Stimulated activated CD8-positive, alpha-beta memory T cell treated with anti-CD3 and anti-CD28 coated beads, Interleukin-7, amount 100 ng/mL, for 24 hours (primary cell): ENCODE measurements at places on chromosomes 5 and 9.

DNA sequence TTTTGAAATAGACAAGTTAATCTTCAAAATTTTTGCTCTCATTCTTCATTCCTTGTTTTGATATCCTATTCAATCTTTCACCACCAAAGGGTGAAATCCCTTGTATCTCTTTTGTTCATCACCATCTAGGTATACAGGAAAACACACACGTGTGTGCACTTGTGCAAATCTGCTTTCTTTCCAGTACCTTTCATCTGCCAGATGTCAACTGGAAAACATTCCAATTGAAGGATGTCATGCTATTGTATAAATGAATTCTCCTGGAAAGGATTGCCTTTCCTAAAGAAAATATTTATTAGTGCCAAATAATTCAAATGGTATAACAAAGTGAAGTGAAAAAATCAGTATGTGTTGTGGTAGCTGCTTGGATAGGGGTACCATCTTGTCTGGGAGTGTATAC is 123.7 kb downstream of the RANBP17 start:
- DNase-seq: no peak

DNA sequence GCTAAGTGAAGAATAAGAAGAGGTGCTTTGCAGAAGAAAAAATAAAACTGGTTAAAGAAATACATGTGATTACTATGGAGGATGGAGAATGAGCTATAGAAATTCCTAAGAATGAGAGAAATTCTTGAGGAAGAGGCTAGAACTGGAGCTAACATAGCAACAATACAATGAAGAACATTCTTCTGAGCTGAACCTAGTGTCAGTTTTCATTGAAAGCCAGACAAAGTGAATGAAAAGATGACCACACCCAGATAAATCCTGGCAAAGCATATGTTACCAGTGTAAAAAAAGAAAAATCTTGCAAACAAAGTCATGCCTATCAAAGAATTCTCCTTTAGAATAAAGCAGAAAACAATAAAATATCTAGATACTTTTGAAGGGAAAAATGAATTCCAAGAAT is 39.6 kb downstream of the SGCD start:
- DNase-seq: no peak

DNA sequence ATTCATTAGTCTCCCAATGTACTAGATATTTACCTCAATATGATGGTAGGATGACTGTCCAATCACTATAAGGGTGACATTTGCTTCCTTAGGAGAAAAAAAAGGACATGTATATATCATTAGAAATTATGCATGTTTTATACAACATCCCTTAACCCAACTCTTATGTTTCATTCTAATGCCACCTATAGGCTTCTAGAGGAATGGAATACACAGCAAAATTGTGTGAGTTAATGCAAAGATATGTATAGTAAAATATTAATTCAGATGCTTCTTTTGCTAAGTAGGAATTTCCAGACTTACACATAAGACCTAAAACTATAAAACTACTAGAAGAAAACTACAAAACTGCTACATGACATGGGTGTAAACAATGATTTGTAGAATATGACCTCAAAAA is 3.5 kb downstream of the PRXL2C start:
- DNase-seq: no peak

- no peak for DNase-seq
Observed at GRCh38 chr5:91129748-91130147, 253.4 kb downstream of the ARRDC3 start.

DNA sequence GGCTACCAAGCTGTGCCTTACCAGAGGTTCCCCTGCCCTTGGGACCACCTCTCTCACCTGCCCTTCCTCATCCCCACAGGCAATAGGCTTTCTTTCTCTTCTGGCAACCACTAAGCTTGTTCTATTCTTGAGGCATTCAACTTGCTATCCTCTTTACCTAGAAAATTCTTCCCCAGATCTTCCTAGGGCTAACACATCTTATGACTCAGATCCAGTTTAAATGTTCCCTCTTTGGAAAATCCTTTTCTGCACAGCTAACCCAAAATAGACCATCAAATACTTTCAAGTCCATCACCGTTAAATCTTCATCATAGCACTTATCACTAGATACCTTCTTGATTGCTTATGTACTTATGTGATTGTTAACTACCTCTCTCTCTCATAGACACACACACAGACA is 93.7 kb downstream of the ENC1 start:
- DNase-seq: no peak

- DNase-seq: no peak
Observed at GRCh38 chr5:102211165-102211564, 84.9 kb downstream of the SLCO4C1 start.

DNA sequence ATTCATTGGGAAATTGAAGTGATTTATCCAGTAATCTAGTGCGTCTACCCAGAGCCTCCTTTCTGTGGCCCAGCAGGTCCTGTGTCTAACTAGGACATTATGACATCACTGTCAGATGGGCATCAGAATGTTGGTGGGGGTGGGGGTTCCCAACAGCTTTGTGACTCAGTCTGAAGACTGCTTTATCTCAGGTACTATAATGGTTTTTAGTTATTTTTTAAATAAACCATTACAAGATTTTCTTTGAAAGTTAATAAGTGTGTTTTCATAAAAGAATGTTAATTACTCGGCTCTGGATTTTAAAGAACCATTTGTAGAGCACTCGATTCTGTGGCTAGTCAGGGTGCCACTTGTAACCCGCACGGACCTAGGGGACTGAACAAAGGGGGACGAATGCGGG is at the start of gene EQTN:
Gene EQTN (minus strand): TSS at position 101 of the 400 bp plus-strand sequence. CDS start 95 bp downstream, at position 6.
- DNase-seq: no peak

DNA sequence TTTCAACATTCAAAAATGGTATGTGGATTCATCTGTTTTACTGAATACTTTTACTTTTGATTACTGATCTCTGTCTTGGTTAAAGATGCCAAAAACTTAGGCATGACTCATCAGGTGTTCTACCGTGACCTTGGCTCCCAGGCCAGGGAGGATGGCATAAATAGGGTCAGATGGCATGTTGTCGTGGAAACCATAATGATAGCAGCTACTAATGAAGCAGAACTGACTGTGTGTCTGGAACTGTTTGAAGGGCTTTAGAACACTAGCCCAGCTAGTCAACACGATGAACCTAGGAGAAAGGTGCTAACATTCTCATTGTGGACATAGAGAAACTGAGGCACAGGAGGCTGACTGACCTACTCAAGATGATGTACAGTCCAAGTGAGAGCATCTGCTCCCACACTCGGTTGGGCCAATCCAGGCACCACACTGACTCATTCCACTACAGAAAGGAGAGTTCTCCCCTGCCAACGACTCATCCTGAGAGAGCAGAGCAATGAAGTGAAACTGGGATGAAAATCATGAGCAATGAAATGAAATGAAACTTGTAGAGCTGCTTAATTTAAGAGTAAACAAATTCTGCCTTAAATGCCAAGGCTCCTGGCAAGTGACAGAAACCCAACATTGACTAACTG is 116.0 kb downstream of the TENT4A start:
- no peak for DNase-seq

- no peak for DNase-seq
Observed at GRCh38 chr9:110509792-110510191, 69.7 kb downstream of the SVEP1 start.

GRCh38 chr5:151740958-151741373 is 17.5 kb downstream of the ATOX1 start:
- DNase-seq: no peak

- DNase-seq: no peak
Observed at GRCh38 chr9:134460896-134461295, 134.6 kb downstream of the RXRA start.

DNA sequence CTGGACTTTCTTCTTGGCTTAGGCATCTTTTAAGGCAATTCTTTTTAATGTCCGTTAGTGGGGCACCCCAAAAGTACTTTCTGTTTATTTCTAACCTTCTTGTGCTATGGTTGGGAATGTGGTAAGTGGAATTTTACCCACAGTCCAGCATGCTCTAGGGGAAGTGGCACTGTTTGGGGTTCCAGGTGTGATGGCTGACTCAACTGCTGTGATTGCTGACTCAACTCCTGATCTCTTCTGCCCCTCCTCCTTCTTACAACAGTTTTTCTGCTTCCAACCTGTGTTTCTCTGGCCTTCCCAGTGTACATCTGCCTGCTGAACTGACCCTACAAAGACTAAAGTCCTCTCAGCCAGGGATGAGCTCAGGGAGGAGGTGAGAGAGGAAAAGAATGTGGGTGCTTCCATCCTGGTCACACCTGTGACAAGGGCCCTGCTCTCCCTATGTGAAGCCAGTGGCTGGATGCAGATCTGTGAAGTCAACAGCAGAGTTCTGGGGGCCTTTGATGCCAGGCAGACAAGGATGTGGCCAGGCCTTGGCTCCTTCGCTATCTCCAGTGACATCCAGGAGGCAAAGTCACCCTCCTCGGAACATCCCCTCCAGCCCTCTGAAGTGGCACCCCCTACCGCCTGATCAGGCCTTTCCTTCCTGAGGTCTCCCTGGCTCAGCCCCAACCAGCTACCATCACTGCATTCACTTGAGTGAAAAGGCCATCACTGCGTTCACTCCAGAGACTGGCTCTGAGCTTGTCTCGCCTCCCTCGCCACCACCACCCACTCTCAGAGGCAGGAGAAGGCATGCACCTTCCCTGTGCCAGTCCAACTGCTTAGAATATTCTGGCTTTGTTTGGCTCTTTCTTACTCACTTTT is 72.2 kb downstream of the C5orf15 start:
- no peak for DNase-seq
